H4 (cell line): ENCODE measurements at places on chromosomes 4 and X. TPM values are rescaled to one million over a fixed set of nuclear protein-coding genes. Genes with fewer than 3 reads are reported as not detected.
A peak's percentile ranks its signal among the peaks of the same experiment; 100 is the strongest.

Gene UCP1
- not detected in 2 replicates for total RNA-seq

Gene P2RY4
- not detected in 2 replicates for total RNA-seq

DNA sequence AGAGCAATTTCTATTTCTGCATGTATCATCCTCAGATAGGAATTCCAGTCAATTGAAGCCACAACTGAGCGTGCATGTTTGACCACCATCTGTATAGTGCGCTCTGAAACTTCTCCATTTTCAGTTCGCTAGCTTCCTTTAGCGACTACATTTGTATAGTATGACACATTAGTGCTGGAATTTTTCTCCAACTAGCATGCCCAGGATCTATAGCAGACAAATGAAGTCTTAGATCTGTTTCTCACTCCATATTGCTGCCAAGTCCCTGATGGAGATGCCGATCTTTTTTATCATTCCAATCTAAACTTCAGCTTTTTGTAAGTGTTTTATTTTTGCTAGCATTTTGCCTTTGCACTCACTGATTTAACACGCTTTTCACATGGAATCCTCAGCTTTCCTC lies 774.8 kb upstream of the TENM3 start:
- DNase-seq, result no peak

- DNase-seq, result peak; percentile 26
Observed at GRCh38 chr4:139919521-139919920, 234.5 kb downstream of the MAML3 start.

DNA sequence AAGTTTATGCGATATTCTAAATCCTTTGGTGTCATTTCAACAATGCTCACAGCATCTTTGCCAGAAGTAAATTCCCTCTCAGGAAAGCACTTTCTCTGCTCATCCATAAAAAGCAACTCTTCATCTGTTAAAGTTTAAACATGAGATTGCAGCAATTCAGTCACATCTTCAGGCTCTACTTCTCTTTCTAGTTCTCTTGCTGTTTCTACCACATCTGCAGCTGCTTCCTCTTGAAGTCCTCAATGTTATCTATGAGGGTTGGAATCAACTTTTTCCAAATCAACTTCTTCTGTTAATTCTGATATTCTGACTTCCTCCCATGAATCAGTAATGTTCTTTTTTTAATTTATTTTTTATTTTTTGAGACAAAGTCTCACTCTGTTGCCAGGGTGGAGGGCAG lies 100.9 kb downstream of the LCORL start:
- DNase-seq, result no peak

- no peak for DNase-seq
Observed at GRCh38 chr4:143742834-143743233, 42.4 kb upstream of the FREM3 start.

- DNase-seq, result no peak
Observed at GRCh38 chrX:137313627-137314026, 252.3 kb upstream of the ZIC3 start.

- peak; percentile 24 for DNase-seq
Observed at GRCh38 chr4:125316791-125317524, 2.2 kb downstream of the FAT4 start.

GRCh38 chr4:105014635-105015034 lies 132.0 kb upstream of the TET2 start:
- no peak for DNase-seq

DNA sequence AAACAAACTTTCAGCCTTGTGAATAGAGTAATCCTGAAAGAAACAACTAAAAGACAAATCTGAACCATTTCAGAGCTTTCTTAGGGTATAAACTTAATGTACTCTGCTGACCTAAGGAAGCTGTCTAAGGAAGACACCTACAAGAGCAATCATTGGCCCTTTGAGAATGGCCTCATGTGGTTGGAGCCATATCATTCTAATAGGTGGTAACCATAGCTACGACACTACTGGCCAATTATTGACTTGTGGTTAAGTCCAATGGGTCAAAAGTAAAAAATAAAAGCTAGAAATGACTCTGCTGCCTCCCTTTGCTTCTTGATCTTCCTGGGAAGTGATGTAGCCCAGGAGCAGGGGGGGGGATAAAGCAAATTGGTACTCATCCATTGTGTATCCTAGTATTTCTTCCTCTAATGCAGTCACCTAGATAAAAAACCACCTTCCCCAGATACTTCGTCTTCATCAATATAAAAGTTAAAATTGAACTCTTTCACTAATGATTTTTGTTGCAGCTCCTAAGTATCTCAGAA lies 547.0 kb downstream of the ARAP2 start:
- DNase-seq, result no peak

Gene SMR3B
- total RNA-seq, result not detected in 2 replicates

Gene TECRL
- not detected in 2 replicates for total RNA-seq

DNA sequence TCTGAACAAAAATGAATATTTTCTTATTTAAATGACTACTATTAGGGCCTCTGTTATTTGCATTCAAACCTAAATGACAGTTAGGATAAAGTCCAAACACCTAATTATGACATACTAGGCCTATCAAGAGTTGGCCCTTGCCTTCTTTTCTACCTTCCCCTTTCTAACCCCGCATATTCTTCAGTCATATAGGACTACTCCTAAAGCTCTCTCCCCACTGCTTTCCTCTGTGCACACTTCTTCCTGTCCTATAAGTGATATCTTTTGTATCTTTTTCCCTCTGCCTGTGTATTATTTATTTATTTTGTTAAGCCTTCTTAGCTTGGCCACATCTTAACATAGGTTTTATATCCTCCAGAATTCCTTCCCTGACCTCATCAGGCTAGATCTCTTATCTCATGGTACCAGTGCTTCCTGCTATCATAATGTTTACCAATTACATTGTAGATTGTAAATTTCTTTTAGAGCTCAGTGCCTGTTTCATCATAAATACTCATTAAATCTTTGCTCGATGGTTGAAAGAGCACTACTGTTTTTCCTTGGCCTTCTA lies 22.5 kb downstream of the ERVMER34-1 start:
- no peak for DNase-seq

DNA sequence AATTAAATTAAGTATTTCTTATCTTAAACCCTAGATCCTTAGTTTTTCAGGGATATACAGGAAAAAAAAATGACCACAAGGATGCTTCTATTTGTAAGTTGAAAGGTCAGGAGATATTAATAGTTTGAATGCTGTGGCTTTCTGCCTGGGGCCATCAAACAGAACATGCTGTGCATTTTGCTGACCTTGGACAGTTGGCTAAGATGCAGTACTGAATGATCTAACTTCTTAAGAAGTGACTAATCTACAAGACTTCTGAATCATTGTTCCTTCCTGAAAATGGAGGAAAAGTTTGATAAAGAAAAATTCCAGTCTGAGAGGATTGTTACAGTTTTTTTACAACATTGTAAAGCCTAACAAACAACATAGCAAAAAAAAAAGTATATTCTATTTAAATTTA lies 237.8 kb upstream of the JADE1 start:
- peak; percentile 80 for DNase-seq

Gene EDA
- 1.1 and 1.5 TPM in 2 replicates for total RNA-seq

- no peak for DNase-seq
Observed at GRCh38 chr4:176323511-176324160, 3.9 kb downstream of the SPCS3 start.

DNA sequence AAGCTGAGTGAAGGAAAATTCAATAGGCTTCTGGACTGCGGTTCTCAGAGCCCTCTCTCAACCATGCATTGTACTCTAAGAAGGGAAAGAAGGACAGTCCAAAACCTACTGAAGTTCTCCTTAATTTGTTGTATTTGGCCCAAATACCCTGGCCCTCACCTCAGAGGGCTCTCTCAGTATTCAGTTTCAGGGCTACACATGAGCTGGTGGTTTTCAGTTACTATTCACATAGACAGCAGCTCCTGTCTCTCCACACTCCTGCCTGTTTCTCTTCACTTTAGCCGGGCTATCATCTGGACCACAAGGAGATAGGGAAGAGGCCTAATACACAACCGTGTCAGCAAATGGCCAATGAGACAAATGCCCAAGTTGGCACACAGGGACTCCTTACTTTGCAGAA lies 66.0 kb downstream of the ATG4A start:
- DNase-seq, result no peak

GRCh38 chr4:174201871-174202270 lies 81.6 kb downstream of the FBXO8 start:
- DNase-seq, result no peak

- no peak for DNase-seq
Observed at GRCh38 chr4:151246742-151247141, 30.2 kb upstream of the PRSS48 start.

Gene MAGEA4
- not detected in 2 replicates for total RNA-seq

GRCh38 chr4:2075987-2076907 lies 17.1 kb downstream of the NAT8L start:
- no peak for DNase-seq

GRCh38 chr4:42816189-42816879 lies 76.2 kb upstream of the GRXCR1 start:
- DNase-seq, result no peak

Gene RNF128
- not detected in 2 replicates for total RNA-seq

Gene ADH1A
- not detected in 2 replicates for total RNA-seq

Gene TBC1D9
- 11.8 and 12.9 TPM in 2 replicates for total RNA-seq
